ENCODE measurements at places on chromosomes 4 and X. TPM values are rescaled to one million over a fixed set of nuclear protein-coding genes. Genes with fewer than 3 reads are reported as not detected.

DNA sequence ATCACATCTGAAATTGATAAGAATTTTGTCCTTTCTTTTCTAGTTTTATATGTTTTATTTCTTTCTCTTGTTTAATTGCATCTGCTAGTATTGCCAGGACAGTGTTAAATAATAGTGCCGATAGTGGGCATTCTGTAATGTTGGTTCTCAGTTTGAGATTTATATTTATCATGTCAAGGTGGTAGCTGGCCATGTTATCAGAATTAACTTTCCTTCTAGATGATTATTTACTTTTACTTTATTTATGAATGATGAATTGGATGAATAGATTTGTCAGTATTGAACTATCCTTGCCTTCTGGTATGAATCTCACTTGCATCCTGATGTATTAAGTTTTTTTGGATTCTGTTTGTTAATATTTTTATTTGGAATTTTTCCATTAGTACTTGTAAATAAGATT is 42.7 kb downstream of the METAP1 start:
- H3K36me3 ChIP-seq = peaks cover 58% of the 10 kb centered on the region
- DNase-seq = no peak

NAA11 gene
- total RNA-seq = not detected

EDNRA gene
- total RNA-seq = not detected

- H3K27me3 ChIP-seq = peaks cover 83% of the 10 kb centered on the region
- no peak overlapping the region for H3K4me3 ChIP-seq
- no peaks in the 10 kb centered on the region for H3K4me1 ChIP-seq
- H3K36me3 ChIP-seq = no peaks in the 10 kb centered on the region
- no peak for DNase-seq
- H3K27ac ChIP-seq = no peak overlapping the region
Measured at GRCh38 chr4:165379678-165380064, 863 bp downstream of the CPE start.

DNA sequence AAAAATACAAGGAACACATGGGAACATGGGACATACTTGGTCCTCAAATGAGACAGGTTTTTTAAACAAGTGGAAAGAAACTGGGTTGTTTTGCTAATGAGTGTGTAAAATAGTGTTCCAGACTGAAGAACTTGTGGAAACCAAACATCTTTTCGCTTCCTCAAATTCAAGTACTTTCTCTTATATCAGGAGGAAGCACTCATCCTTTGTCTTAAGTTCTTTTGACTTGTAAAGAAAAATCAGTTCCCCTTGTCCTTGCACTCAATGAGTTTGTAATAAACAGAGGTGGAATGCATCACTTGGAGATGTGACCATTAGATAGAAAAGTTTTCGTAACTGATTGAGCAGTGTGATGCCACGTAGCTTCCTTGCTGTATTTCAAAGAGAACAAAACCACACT is 101.1 kb downstream of the PHOX2B start:
- no peak overlapping the region for H3K27ac ChIP-seq
- no peak overlapping the region for H3K4me3 ChIP-seq
- H3K27me3 ChIP-seq = peaks cover 33% of the 10 kb centered on the region
- no peaks in the 10 kb centered on the region for H3K36me3 ChIP-seq

DNA sequence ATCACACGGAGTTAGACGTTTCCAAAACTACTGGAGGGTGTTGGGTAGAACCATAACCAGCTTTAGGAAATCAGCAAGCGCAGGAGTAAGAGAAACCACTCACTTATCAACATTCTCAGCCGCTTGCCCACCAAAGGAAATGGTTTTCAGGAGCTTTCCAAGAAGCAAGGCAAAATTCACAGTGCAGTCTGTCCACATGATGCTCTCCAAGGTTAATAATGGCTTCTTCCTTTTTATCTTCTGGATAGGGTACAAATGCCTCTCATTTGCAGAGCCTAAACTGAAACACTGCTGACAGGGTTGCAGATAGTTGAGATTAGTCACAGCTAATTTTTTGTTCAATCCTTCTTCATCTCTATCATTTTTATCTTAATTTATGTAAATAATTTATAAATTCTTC is 705.4 kb downstream of the RAB28 start:
- DNase-seq = no peak
- no peak overlapping the region for H3K4me3 ChIP-seq
- H3K27me3 ChIP-seq = no peaks in the 10 kb centered on the region
- no peak overlapping the region for H3K27ac ChIP-seq

MAGED4 gene
- total RNA-seq = not detected

- peaks cover 46% of the 10 kb centered on the region for H3K4me1 ChIP-seq
- peak overlapping the region; percentile 29 for H3K27ac ChIP-seq
- DNase-seq = no peak
- H3K27me3 ChIP-seq = no peaks in the 10 kb centered on the region
- H3K36me3 ChIP-seq = peaks cover 10% of the 10 kb centered on the region
Measured at GRCh38 chrX:53223068-53223693, 1.8 kb downstream of the KDM5C start.

- DNase-seq = no peak
- H3K4me1 ChIP-seq = no peaks in the 10 kb centered on the region
- H3K27me3 ChIP-seq = no peaks in the 10 kb centered on the region
- no peak overlapping the region for H3K4me3 ChIP-seq
Measured at GRCh38 chr4:113845138-113845537, 83.6 kb upstream of the CAMK2D start.

DNA sequence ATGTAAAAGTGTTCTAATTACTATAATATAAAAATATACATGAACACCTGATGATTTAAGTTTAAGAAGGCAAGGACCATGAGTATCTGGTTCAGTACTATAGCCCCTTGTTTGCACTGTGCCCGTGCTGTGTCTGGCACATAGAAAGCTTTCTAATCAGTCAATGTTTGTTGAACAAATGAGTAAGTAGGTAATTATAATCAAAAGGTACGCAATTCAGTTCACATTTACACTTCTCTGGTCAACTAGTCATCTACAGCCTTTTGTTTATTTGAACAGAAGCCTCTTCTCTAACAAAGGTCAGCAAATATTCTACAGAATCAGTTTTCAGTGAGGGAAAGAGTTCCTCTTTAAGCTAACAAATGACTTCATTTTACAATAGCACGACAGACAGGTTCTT is 523.3 kb downstream of the SMARCA1 start:
- H3K4me1 ChIP-seq = no peaks in the 10 kb centered on the region
- no peaks in the 10 kb centered on the region for H3K27me3 ChIP-seq
- H3K27ac ChIP-seq = no peak overlapping the region
- no peak for DNase-seq

GRCh38 chrX:27767387-27767786 is 40.4 kb upstream of the MAGEB10 start:
- no peak overlapping the region for H3K4me3 ChIP-seq
- H3K27ac ChIP-seq = no peak overlapping the region
- no peak for DNase-seq
- H3K27me3 ChIP-seq = no peaks in the 10 kb centered on the region
- no peaks in the 10 kb centered on the region for H3K36me3 ChIP-seq

DNA sequence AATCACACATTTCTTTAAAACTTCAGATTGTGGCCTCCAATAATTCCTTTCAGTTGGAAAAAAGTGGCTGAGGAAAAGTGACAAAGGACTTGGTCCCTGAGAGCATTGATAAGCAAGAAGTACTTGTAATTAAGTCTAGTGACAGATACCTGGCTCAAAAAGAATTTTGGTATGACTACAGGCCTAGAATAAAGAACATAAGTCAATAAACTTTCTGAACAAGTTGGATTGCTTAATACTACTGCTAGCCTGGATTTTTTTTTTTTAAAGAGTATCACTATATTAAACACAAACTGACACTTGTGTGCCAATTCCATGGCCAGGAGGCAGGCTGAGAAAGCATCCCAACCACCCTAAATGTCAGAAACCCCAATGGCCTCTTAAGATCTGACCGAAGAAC is 49.3 kb upstream of the PDGFC start:
- no peaks in the 10 kb centered on the region for H3K4me1 ChIP-seq
- no peak for DNase-seq
- no peak overlapping the region for H3K27ac ChIP-seq
- no peak overlapping the region for H3K4me3 ChIP-seq
- H3K36me3 ChIP-seq = no peaks in the 10 kb centered on the region

ANTXR2 gene
- 52.0 TPM for total RNA-seq

DNA sequence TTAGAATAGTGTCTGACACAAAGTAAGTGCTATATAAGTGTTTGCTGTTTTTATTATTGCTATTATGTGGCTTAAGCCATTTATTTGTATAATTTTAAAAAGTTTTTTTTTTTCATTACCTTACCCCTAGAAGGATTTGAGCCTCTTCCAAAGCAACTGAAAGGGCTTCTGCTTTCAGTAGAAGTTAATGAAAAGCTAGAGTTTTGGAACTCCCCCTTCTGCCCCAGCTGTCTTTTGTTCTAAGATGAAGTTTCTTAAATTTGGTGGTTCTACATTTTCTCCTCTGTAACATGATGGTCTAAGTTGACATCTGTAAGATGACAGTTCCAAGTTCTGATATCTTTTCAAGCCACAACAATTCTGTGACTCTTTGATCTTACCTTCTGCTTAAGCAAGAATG is 30.3 kb downstream of the FHIP1A start:
- no peaks in the 10 kb centered on the region for H3K4me1 ChIP-seq
- no peak overlapping the region for H3K4me3 ChIP-seq
- H3K27ac ChIP-seq = no peak overlapping the region
- no peak for DNase-seq
- peaks cover 39% of the 10 kb centered on the region for H3K27me3 ChIP-seq

PROM1 gene
- total RNA-seq = not detected

CXCL10 gene
- 0.82 TPM for total RNA-seq

DMRTC1 gene
- not detected for total RNA-seq

DNA sequence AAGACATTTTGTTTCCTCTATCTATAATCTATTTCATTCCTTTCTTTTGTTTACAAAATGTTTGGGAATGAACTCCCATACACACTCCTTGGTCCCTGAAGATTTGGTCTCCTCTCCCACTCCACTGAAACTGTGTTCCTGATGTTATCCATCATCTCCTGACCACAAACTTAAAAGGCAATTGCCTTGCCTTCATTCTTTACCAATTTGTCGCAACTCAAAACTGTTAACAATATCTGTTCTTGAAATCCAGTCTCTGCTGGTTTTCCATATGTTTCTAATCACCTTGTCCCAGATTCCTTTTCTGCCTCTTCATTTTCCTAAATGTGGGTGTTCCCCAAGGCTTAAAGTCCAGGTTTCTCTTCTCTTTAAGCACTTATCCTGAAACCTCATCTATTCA is 262.2 kb upstream of the TTC29 start:
- no peaks in the 10 kb centered on the region for H3K27me3 ChIP-seq
- no peak overlapping the region for H3K4me3 ChIP-seq

All from activated CD8-positive, alpha-beta memory T cell treated with anti-CD3 and anti-CD28 coated beads, Interleukin-2, amount 10 ng/mL, durations not matched to agents 7 days and 5 days (primary cell).